ENCODE measurements at places on chromosomes 5 and 9.

- peak; percentile 88 for DNase-seq
Measured at GRCh38 chr5:140107312-140108092, 6.4 kb upstream of the PURA start.

DNA sequence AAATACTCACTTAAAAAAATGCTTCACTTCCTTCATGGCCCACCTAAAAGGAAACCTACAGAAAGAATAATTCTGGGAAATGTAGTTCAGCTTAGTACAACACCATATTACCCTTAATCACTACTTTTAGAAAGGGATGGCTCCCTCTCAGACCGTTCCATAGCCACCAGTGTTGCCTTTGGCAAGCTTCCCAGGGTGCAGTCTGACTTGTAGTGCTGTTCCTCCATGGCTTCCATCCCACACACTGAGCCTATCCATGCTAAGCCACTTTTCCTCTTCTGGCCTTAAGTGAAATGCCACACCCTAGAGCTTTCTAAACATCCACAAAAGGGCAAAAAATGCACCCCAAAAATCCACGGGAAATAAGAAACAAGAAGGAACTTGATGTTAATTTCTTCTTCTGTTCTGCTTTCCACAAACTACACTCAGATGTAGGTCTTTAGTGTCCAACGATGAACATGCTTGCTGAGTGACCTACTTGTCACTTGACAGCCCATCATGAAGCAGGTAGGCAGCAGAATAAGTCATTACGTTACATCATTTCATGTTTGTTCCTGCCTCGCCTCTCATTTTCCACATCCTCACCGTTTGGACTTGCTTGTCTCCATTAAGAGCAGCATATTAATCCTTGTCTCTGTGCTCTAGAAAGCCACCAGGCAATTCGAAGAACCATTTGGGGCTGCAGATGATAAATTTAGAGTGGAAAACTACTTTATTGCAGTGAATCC lies 391.1 kb upstream of the GRAMD2B start:
- no peak for DNase-seq

DNA sequence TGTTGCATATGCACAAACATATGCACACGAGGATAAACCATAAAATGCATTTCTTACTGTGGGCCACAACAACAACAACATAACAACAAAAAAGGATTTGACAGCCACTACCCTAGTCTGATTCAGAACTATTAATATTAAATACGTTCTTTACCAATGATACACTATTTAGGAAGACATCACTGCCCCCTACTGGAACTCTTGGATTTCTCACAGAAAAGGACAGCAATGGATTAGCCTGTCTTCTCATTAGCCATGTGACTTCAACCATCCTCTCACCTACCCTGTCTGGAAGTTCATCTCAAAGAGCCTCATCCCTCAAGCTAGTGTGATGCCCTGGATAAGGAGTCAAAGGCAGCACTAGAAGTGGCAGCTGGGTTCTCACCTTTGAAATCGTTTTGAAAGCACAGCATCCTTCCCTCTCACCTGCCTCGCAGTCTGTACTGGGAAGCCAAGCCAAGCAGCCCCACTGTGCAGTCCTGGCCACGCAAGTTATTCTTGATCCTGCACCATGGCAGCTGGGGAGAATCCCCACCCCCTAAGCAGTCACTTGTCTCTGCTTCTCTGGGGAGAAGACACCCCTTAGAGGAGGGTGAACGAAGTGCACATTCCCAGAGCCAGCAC lies 64.6 kb downstream of the SH3TC2 start:
- DNase-seq, result no peak

GRCh38 chr5:59758566-59758965 lies 135.0 kb downstream of the PDE4D start:
- no peak for DNase-seq

DNA sequence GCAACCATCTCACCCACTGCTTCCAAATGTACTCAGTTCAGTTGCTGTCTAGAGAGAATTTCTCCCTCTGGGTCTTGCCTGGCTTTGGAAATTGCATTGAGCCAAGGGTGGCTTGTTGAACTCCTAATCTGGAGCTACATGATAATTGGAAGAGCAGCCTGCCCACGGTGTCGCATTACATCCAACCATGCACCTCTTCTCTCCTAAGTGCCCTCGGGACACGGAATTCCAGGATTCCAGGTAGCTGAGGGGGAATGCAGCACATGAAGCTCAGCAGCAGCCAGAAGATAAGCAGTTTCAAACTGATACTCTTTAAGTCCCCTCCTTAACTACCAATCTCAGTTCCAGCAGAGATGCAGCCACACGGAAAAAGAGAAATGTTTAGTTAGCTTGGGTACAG lies 509.4 kb upstream of the KLF4 start:
- DNase-seq, result no peak

GRCh38 chr5:141605523-141606277 lies 13.1 kb downstream of the DIAPH1 start:
- peak; percentile 23 for DNase-seq

GRCh38 chr9:7328453-7328852 lies 471.1 kb downstream of the DMAC1 start:
- DNase-seq, result no peak

- DNase-seq, result no peak
Measured at GRCh38 chr5:139708877-139709581, 60.9 kb downstream of the CXXC5 start.

- DNase-seq, result no peak
Measured at GRCh38 chr9:110429453-110429852, 91.8 kb upstream of the TXNDC8 start.

GRCh38 chr5:16437977-16438376 lies 27.6 kb downstream of the ZNF622 start:
- no peak for DNase-seq

DNA sequence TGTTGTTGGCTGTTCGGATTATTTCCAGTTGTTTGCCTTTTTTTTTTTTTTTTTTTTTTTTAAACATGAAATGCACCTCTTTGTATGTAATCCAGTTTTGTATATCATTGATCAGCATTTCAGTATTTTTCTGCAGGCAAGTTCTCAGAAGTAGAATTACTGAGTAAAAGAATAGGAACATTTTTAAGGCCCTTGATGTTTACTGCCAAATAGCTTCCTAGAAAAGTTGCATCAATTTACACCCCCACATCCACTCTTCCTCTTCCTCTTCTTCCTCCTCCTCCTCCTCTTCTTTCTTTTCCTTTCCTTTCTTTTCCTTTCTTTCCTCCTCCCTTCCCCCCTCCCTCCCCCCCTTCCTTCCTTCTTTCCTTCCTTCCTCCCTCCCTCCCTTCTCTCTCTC lies 69.4 kb upstream of the ENTREP1 start:
- DNase-seq, result no peak

DNA sequence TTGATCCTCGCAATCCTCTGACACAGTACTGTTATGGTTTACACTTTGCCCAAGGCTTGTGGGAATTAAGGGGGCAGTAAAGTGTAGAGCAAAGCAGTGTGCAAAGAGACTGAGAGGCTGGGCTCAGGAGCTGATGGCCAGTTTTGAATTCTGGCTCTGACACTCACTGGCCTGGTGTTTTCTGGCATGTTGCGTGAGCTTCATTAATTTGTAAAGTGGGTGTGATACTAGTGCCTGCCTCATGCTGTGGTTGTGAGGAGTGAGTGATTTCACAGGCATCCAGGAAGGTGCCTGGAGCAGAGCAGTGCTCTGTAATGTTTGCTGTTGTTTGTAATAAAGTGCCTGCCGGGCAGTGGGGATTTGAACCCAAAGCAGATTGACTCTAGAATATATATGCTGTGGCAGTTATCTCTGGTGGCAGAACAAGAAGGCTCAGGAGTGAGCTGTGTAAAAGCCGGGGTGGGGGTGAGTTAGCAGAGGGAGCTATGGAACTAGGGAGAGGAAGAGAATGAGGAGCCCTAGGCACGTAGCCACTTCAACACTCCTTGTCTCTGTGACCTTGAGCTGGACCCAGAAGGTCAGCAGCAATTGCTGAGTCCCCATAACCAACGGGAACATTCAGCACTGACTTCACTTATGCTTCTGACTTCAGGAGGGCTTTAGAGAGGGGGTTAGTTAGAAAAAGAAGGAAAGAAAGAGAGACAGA lies 108.5 kb downstream of the DOCK2 start:
- no peak for DNase-seq

- DNase-seq, result no peak
Measured at GRCh38 chr5:40150896-40151295, 528.8 kb upstream of the PTGER4 start.

- DNase-seq, result no peak
Measured at GRCh38 chr9:125538092-125538473, 168.9 kb downstream of the MAPKAP1 start.

DNA sequence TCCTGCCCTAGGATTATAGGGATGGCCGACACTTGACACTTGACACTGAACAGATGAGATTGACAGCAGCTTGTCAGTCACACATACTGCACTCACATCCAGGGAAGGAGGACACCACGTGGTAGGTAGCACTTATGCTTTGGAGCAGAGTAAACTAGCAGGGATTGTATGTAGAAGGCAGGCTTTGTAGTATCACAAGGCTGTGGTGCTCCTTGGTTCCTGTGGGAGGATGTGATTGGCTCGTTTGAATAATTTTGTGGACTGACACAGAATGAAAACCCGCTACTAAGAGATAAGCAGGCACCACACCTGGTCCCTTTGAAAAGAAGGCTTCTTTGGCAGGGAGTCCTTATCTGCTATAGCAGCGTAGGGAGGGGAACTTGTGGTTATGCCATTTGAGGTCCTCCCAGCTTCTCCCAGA lies 63.6 kb upstream of the IL12B start:
- DNase-seq, result no peak

GRCh38 chr9:103941104-103941503 lies 153.0 kb upstream of the SMC2 start:
- DNase-seq, result no peak

- DNase-seq, result no peak
Measured at GRCh38 chr5:34822956-34823715, 15.8 kb upstream of the TTC23L start.

GRCh38 chr5:56298336-56299090 lies 65.4 kb upstream of the ANKRD55 start:
- no peak for DNase-seq

GRCh38 chr5:59694411-59694810 lies 199.1 kb downstream of the PDE4D start:
- DNase-seq, result no peak

- no peak for DNase-seq
Measured at GRCh38 chr5:83084336-83084735, 7.0 kb downstream of the XRCC4 start.

GRCh38 chr9:8429768-8430167 lies 630.2 kb upstream of the DMAC1 start:
- no peak for DNase-seq

DNA sequence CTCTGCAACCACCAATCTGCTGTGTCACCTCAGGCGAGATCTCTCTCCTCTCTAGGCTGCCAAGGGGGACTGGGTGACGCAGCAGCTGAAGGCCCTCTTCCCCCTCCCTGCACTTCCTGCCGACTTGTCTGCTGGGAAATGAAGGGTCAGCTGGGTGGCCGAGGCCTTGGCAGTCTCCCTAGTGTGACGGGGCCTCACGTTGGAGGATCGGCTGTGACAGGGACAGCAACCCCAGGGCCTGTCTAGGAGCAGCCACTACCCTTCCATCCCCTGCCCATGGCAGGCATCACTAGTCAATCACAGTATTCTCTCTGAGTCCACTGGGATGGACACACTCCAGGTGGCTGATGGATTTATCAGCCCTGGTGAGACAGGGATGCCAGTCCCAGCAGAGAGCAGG lies 107.3 kb upstream of the SARDH start:
- DNase-seq, result peak; percentile 35

DNA sequence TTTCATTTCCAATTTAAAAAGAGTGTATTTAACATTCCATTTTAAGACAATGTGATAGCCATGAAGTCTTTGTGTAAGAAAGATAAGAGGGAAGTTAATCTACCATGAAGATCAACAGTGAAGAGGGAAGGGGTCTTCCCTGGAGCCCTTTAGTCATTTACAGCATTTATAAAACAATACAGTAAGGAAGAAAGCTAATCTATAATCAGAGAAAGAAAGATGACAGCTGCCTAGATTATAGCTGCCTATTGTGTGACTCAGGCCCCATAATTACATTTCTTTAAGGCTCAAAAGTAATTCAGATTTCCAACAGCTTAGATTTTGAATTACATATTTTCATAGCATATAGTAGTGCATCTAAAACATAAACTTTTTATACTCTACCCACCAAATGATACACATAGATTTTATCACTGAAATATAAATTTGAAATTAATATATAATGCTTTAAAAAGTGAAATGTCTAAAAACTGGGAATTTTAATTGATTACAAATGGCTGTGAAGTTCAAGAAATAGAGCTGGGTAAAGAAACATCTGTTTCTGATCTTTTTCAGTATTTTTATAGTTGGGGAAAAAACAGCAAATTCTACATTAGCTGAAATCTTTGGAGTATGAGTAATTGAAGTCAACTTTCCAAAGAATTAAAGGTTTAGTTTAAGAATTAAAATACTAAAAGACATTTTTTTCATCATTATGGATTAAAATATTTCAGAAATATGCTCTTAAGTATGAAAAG lies 89.6 kb downstream of the RIC1 start:
- no peak for DNase-seq

GRCh38 chr5:150665044-150665443 lies 4.0 kb downstream of the MYOZ3 start:
- no peak for DNase-seq

DNA sequence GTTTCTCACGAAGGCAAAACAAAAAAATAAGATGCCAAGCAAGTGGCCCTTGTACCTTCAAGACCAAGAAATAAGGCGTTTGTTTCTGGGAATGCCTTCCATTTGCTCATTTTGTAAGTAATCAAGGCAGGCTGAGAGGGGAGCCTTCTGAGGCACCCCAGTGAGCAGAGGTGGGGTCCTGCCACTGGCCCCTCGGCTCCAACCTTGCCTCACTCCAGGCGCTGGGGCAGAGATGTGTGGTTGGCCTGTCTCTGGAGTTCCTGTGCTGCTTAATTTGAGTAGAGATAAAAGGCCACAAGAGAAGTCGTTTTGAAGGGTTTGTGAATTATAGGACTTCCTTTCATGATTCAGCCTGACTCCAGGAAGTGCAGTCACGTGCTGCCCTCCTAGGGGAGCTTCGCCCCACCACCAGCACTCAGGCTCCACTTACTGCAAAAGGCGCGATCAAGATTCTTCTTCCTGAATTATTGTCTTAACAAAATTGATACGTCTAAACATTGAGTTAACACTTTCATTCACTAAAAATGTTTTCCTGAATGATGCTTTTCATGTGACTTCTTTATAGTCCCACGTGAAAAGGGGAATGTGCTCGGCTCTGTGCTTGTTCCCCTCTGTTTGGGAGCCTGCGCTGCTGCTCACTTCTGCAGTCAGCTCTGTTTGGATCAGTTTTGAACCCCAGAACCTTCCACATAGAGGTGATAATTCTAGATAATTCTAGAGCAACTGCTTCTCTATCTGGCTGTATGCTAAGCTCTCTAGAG lies 13.7 kb downstream of the SYK start:
- DNase-seq, result no peak

- peak; percentile 12 for DNase-seq
Measured at GRCh38 chr5:123371575-123372179, 51.5 kb downstream of the CEP120 start.

GRCh38 chr5:144815131-144815530 lies 644.5 kb downstream of the KCTD16 start:
- DNase-seq, result no peak

DNA sequence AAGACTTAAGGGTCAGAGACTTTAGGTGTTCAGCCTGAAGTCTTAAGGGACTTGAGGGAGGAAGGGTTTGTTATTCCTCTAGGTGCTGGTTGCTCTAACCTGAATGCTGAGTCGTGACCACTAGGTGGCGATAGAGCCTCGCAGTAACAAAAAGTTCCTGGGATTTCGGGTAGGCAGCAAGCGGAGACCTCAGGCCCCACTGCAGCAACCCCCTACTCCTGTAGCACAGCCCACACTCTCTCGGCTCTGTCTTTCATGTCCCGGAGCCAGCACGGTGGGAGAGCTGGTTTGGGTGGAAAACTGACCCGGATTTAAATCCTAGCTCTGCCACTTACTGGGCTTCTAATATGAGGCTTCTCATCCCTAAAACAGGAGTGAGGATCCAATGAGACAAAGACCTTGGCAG lies 100.3 kb upstream of the PANK3 start:
- peak; percentile 36 for DNase-seq

All from gastrocnemius medialis (tissue), 4 donors.